ENCODE measurements at places on chromosomes 3 and 15. TPM values are rescaled to one million over a fixed set of nuclear protein-coding genes. Genes with fewer than 3 reads are reported as not detected.

DNA sequence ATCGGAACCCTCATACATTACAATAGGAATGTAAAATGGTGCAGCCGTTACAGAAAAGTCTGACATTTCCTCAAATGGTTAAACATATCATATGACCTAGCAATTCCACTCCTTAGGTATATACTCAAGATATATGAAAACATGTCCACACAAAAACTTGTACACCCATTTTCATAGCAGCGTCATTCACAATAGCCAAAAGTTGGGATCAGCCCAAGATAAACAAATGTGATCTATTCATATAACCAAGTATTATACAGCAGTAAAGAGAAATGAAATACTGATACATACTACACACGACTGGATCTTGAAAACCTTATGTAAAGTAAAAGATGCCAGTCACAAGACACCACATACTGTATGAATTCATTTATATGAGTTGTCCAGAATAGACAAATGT lies 102.4 kb downstream of the MSL2 start:
- H3K27me3 ChIP-seq = no peaks in the 10 kb centered on the region
- DNase-seq = no peak
- no peak overlapping the region for H3K4me3 ChIP-seq
- no peaks in the 10 kb centered on the region for H3K4me1 ChIP-seq

- no peak overlapping the region for H3K27ac ChIP-seq
- H3K4me3 ChIP-seq = no peak overlapping the region
- no peak for DNase-seq
- H3K4me1 ChIP-seq = no peaks in the 10 kb centered on the region
Measured at GRCh38 chr15:57415602-57416001, 39.3 kb downstream of the CGNL1 start.

DNA sequence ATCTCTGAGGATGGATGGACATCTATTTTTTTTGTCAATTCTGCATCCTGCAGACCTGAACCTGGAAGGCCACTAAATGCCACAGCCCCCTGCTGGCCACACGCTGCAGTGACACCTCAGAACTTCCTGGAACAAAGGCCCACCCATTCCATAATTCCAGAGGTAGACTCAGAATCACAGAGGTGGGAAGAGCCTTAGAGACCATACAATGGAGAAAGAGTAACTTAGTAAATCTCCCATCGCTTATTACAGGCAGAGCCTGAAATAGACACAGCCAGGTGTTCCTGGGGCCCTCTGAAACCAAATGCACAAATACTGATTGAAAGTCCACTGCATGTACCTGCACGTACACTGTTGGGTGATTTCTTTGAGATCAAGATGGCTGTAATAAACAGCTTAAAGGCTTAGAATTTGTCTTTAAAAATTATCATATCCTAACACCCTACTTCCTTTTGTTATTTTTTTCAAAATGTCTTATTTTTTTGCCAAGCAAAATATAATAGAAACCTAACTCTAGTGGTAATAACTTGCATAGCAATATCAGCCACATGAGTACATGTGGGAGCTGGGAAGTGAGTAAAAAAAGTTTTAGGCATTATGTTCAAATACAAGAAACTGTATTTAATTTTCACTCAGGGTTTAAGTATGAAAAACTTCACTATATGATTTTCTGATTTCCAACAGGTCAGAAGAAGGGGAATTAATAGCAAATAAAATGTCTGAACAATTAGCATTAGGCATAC lies 62.7 kb downstream of the EOMES start:
- no peaks in the 10 kb centered on the region for H3K4me1 ChIP-seq
- H3K27ac ChIP-seq = no peak overlapping the region
- H3K36me3 ChIP-seq = no peaks in the 10 kb centered on the region

DNA sequence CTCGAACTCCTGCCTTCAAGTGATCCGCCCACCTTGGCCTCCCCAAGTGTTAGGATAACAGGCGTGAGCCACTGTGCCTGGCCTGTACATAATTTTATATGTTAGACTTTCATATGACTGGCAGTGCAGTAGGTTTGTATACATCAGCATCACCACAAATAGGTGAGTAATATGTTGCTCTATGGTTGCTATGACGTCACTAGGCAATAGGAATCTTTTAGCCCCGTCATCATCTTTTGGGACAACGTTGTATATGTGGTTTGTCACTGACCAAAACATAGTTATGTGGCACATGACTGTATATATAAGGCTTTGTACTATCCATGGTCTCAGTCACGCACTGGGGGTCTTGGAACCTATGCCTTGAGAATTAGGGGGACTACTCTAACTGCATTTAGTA lies 17.0 kb upstream of the DNAJC19 start:
- no peaks in the 10 kb centered on the region for H3K4me1 ChIP-seq
- no peaks in the 10 kb centered on the region for H3K36me3 ChIP-seq
- H3K27me3 ChIP-seq = no peaks in the 10 kb centered on the region
- DNase-seq = no peak
- no peak overlapping the region for H3K4me3 ChIP-seq

ALPK3 gene
- total RNA-seq = 3.4 TPM

P2RY14 gene
- 3.3 TPM for total RNA-seq

APOD gene
- 2,224 TPM for total RNA-seq
